ENCODE measurements at places on chromosomes 6 and 20.

DNA sequence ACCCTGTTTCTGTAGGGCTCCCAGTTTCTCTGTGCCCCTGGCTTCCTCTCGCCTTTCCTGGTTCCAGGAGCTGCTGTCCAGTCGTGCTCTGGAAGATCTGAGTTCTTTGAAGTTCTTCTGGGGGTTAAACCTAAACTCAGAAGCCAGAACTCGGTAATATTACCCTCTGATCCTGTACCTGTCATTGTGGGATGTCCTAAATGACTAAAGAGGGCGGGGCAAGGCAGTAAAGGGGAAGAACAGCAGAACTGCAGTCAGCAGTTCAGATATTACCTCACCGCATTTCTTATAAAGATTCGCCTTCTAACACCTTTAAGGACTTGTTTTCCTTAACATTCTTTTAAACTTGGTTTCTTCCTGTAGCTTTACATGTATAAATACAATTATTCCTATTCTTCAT, 63.9 kb downstream of the FAM120B start:
- no peak for DNase-seq

- DNase-seq = no peak
Measured at GRCh38 chr20:52612046-52612632, 360.0 kb upstream of the TSHZ2 start.

- DNase-seq = no peak
Measured at GRCh38 chr6:111653434-111653833, 47.8 kb upstream of the TRAF3IP2 start.

- DNase-seq = no peak
Measured at GRCh38 chr6:64459411-64459944, 823.9 kb downstream of the PHF3 start.

GRCh38 chr6:138419766-138420165, 15.7 kb downstream of the HEBP2 start:
- no peak for DNase-seq

DNA sequence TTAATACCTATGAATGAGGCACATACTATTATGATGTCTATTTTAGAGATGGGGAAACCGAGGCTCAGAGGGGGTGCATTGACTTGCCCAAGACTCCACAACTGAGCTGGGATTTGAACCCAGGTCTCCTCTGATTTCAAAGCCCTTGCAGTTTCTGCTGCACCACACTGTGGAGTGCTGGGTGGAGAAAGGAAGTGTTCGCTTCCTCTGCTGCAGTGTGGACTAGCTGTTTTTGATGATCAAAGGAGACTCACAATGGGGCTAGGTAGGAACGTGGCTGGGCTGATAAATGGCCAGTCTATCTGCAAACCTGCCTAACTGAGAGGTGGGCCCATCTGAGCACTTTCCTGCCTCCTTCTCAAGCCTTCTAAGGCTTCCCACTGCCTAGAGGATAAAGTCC, 87.2 kb downstream of the CD40 start:
- no peak for DNase-seq

GRCh38 chr20:45969712-45970634, 2.0 kb downstream of the ZNF335 start:
- no peak for DNase-seq

DNA sequence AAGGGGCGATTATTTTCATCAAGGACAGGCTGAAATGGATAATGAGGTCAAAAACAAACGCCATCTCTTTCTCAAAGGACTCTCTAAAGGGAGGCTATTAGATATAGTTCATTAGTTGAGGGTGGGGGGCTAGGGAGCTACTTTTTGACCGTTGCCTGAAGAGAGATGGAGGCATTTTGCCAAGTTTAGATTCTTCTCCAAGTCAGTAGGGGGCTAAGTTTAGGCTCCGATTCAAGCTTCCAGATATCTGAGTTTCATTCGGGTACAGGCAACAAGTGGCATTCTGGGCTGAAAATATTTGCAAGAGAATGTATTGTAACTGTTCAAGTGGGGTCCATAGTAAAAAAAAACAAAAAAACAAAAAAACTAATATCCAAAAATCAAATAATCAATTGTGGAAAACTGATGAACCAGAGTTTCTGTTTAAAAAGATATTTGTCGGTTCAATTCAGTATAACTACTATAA, 43.4 kb upstream of the PIM1 start:
- no peak for DNase-seq

DNA sequence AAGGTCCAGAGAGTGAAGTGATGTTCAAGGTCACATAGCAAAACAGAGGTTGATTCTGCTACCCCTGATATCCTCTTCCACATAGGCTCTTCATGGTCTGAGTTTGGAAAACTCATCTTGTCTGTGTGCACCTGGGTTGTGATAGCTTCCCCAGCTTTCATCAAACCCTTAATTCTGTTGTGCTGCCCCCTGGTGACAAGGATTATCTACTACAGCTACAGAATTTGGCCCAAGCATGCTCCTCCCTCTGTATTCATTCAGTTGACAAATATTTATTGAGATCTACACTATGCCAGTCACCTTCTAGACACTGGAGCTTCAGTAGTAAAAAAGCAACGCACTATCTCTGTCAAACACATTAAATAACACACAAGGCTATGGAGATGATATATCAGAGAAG, 50.4 kb downstream of the SMPDL3A start:
- peak; percentile 39 for DNase-seq

DNA sequence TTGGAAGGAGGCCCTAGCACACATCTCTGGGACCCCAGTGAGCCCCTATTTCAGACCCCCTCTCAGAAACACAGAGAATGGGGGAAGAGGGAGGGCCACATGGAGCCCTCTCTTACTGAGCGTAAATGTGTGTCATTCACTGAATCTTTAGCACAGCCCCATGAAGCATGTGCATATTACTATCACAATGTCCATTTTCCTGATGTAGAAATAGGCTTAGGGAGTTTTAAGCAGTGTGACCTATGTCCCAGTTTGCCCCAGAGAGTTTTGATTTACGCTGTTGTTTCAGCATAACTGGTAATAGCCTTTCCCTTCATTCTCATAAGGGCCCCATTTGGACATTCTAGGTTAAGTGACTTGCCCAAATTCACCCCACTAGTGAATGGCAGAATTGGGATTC, 25.0 kb upstream of the TCP11 start:
- no peak for DNase-seq

GRCh38 chr6:159282421-159282820, 113.2 kb downstream of the FNDC1 start:
- DNase-seq = no peak

DNA sequence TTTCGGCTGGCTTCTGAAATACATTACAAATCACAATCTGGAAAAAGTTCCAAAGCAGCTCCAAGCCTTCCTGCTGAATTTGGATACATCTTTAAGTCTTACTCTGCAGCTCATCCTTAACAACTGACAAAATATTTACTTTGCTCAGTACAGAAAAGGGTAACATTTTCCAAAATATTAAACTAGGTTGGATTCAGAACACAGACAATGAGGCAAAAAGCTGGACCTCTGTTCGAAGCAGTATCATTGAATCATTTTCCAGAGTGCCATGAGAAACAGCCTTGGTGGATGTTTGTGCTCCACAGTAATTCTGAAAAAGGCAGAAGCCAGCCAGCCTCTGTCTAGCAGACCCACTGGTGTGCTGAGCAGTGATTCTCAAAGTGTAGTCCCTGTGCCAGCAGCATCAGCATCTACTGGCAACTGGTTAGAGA, 162.1 kb downstream of the AIG1 start:
- no peak for DNase-seq

- DNase-seq = no peak
Measured at GRCh38 chr6:167750956-167751358, 75.8 kb upstream of the AFDN start.

DNA sequence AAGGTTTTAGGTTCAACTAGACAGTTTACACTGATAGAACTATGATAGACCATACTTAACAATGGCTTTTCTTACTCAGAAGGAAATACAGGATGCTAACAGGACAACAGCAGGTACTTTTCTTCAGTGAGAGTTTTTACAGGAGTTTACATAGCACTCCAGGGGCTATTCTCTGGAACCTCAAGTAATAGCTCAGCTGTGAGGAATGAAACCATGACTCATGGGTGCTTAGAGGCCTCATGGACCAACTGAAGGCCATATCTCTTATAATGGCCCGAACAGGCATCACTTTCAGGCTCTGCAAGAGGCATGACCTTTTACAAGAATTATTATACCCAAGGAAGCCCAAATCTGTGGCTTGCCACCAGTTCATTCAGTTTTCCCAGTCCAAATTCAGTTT, 31.8 kb downstream of the TREML1 start:
- no peak for DNase-seq

DNA sequence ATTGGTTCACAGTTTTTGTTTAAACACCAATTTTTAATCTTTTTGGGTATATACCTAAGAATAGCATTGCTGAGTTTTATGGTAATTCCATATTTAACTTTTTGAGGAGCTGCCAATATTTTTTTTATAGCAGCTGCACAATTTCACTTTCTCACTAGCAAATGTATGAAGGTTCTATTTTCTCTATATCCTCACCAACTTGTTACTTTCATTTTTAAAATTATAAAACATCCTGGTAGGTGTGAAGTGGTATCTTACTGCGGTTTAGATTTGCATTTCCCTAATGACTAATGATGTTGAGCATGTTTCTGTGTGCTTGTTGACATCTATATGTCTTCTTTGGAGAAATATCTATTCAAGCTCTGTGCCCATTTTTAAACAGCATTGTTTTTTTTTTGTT, 452.1 kb downstream of the GRIK2 start:
- DNase-seq = no peak

- no peak for DNase-seq
Measured at GRCh38 chr20:50296450-50297375, 106.1 kb downstream of the CEBPB start.

- peak; percentile 93 for DNase-seq
Measured at GRCh38 chr20:2651772-2652723, at the start of gene NOP56. NOP56 (plus strand) TSS chr20:2652632; CDS start chr20:2652661, 29 bp downstream.

- no peak for DNase-seq
Measured at GRCh38 chr6:34200340-34200971, 36.2 kb upstream of the HMGA1 start.

DNA sequence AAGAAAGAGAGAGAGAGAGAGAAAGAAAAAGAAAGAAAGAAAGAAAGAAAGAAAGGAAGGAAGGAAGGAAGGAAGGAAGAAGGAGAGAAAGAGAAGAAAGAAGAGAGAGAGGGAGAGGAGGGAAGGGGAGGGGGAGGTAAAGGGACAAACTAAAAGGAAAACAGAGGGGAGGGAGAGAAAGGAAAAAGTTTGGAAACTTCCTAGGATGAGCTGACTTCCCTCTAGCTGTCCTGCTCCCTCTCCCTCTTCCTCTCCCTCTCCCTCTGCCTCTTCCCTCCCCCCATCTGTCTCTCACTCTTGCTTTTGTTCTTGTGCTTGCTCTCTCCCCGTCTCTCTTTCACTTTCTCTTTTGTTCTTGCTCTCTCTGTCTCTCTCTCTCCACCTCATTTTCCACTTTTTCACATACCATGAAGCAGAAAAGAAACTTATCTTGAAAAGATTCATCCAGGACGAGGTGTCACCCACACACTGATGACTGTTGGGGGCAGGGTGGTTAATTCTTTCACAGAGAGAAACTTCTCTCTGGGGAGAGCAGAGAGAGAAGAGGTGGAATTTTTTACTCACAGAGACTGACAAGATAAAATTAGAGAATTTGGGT, 56.4 kb upstream of the DUSP22 start:
- DNase-seq = no peak

DNA sequence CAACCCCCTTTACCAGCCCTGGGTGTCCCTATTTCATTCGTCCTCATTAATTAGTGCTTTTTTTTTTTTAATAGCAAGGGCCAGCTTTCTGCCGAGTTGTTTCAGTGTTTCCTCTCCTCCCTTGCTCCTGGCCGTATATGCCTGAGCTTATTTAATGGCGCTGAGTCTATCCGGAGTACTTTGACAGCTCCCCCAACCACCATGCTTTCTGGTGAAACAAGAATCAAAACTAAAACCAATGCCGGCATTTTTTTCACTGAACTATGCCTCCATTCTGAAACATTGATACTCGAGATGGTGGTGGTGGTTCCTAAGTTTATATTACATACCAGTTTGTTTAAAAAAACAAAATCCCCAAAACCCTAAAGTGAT, 1.2 kb downstream of the DCBLD1 start:
- no peak for DNase-seq

GRCh38 chr6:108746836-108747575, 101.2 kb upstream of the ARMC2 start:
- no peak for DNase-seq

DNA sequence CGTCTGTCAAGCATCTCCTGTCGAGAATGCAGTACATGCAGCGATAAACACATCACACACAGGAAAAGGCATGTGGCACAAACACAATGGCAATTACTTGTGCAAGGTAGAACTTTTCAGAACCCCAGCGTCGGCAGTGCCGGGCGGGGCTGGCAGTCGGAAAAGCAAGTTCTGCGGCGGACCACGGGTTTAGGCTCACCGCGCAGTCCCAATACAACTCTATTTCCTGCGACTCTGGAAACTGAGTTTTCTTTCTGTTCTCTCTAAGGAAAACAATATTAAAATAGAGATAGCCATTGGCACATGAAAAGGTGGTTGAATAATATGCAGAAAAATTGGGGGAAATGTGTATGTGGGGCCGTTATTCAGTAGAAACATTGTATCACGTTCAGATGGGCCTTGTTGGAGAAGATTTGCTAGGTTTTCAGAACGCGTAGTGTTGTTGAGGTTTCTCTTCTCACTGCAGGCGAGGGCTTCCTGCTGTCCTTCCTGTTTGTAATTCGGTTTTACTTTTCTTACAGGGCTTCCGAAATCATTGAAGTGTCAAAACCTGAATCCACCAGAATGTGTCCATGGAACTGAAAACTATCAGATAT, 369.5 kb downstream of the THBS2 start:
- no peak for DNase-seq

- no peak for DNase-seq
Measured at GRCh38 chr6:47076422-47077344, 34.6 kb upstream of the ADGRF1 start.

DNA sequence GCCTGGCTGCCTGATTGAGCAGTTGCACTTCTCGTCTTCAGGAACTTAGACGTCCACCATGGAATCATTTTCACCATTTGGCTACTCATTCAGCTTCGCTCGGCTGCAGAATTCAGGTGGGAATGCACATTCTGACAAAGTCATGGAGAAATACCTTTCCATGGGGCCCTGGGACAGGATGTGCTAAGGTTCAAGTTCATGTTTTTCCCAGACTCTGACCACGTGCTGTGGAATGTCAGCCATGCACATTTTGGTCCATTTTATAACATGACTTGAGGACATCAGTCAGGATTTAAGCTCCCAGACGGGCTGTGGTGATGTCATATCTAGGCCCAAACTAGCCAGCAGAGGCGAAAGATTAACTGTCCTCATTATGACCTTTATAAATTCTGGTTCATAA, 205.3 kb downstream of the TBXT start:
- no peak for DNase-seq

DNA sequence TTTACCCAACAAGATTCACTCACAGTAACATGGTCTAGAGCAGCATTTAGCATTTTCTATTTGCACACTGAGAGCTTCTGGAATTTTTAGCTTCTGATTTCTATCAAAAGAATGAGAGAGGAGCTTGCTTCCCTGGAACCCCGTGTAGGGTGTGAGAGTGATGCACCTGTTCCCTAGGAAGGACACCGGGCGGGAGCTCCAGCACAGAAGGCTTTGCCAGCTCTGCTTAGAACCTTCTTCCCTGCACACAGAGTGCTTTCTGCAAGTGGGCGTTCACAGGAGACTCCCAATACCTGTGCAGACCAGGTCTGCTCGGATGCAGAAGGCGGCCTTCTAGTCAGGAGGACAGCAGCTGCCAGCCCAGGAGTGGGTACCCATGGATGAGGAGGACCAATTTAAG, 217.3 kb downstream of the TBXT start:
- no peak for DNase-seq

- no peak for DNase-seq
Measured at GRCh38 chr6:108165714-108166663, at the start of gene NR2E1. NR2E1 (plus strand) TSS chr6:108166022; CDS start chr6:108166766, 744 bp downstream.

- peak; percentile 18 for DNase-seq
Measured at GRCh38 chr6:135030056-135030473, 24.6 kb downstream of the HBS1L start.
